ENCODE measurements at places on chromosomes 2 and 18. TPM values are rescaled to one million over a fixed set of nuclear protein-coding genes. Genes with fewer than 3 reads are reported as not detected.

DNA sequence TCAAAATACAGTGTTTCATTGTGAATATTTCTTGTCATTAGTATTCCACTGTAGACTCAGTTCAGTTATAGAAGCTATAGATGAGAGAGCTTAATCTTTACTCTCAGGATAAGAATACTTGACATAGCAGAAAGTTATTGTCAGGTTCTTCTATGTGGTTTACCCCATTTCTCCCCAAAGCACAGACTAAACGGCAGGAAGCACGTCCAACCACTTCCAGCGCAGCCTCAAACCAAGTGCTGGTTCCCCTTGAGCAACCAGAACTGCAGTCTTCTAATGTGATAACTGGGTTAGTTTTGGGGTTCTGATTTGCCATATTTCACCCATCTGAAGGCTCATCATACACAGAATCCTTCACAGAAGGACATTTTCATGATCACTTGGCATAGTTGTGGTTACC is 324.7 kb downstream of the SLC8A1 start:
- no peak for DNase-seq

- no peak for DNase-seq
These were observed 52.6 kb downstream of the GNAL start for GRCh38 chr18:11741505-11742145.

- no peak for DNase-seq
These were observed 39.3 kb downstream of the PELI1 start for GRCh38 chr2:64104933-64105332.

DNA sequence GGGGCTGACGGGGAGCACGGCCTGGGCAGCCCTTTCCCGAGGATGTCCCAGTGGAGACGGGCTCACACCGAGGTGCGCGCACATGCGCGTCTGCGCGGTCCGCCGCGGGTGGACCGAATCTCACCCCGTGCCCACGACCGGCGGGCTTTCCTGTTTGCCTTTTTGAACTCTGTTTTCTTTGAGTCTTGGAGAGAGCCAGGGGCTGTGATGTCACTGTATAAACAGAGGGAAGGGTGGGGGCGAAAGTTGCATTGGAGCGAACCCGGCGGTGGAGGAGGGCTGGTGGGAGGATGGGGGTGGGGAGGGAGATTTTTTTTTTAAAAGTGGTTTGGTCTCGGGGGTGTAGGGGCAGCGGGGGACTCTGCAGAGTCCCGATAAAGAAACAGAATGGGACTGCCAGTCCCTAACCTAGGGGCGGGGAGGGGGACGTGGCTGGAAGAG is 141.2 kb upstream of the CTAGE1 start:
- DNase-seq = peak; percentile 37

DNA sequence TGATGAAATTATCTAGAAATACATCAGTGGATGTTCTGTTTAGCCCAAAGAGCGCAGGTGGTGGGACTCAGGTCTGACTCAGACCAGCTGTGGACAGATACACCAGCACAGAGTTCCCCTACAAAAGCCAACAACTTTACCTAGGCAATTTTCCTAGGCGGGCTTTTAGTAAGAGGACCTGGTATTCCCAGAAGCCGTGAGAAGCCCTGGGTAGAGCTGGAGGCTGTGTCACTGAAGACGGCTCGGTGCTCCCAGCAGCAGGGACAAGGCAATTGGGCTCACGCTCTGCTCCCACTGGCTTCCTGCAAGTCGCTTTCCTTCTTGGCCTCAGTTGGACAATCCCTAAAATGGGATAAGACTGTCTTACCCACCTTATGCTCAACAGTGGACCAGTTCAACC is 41.1 kb downstream of the TPO start:
- DNase-seq = no peak

DNA sequence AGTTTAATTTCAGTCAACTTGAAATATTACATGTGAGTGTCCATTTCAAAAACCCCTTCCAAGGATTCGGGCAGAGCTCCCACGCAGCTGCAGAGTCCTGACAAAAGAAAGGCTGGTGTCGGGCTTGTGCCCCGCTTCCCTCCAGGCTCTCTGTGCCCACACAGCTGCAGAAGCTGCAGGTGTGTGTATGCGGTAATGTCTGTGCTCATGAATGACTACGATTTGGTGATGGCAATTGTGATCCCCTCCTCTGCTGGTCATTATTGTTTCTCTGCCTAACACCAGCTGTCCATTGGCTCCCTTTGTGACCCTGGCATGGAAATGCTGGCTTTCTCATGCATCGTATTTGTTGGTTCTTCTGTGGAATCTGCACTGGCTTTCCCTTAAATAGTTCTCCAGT is 224.8 kb downstream of the NUP35 start:
- DNase-seq = no peak

DNA sequence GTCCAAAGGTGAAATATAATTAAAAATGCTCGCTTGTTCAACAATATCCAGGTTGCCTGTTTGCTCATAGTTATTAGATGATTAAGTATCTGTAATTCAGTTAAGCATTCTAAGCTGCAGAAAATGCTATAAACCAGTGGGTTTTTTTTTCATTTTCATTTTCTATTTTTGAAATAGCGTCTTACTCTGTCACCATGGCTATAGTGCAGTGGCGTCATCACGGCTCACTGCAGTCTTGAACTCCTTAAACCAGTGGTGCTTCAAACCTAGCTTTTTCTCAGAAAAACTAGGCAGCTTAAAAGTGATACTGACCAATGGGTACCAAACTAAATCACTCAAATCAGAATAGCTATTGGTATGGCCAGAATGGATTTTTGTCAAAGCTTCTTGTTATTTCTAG is 925.2 kb downstream of the TSN start:
- no peak for DNase-seq

GRCh38 chr2:96116879-96117533 is 635 bp upstream of the ADRA2B start:
- DNase-seq = no peak

- no peak for DNase-seq
These were observed 27.7 kb upstream of the SEMA4C start for GRCh38 chr2:96897491-96898134.

GRCh38 chr2:10720306-10720705 is 1.1 kb upstream of the ATP6V1C2 start:
- DNase-seq = no peak

- no peak for DNase-seq
These were observed 38.0 kb downstream of the TSHZ1 start for GRCh38 chr18:75248426-75249174.

DNA sequence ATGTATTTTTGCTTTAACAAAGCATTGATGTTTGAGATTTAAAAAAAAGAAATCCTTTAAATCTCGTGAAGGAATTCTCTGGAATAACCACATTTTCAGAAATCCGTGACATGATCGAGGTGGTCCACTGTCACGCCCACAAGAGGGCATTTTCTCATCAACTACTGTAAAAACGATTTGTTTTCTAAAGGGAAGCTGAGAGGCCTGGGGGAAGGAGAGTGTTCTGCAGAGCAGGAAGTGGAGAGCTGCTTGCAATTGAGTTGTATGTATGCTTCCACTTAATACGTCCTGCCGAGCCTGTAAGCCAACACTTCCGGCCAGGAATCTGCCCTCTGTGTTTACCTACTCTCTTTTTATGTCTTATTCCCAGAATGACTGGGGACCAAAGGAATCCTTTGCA is 19.4 kb downstream of the KLHL29 start:
- no peak for DNase-seq

DNA sequence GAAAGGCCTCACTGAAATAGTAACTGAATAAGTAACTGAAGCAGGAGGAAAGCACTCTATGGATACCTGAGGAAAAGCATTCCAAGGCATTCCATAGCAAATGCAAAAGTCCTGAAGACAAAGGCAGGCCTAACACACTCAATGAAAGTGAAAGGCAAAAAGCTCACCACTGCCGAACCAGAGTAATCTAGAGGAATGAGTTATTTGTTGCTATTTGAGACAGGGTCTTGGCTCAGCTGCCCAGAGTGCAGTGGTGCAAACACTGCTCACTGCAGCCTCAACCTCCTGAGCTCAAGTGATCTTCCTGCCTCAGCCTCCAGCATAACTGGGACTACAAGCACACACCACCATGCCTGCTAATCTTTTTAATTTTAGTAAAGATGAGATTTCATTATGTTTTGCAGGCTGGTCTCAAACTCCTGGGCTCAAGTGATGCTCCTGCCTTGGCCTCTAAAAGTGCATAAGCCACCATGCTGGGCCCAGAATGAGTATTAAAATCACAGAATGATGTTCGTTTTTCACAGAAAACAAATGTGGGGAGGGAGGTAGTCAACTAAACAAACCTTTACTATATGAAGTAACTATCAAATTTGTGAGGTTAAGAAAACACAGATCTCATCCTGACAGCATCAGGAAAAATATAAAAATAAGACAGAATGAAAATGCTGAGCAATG is 17.9 kb downstream of the PIAS2 start:
- no peak for DNase-seq

GRCh38 chr2:28661589-28662001 is 90.0 kb upstream of the PPP1CB start:
- peak; percentile 65 for DNase-seq

GRCh38 chr18:34562252-34562870 is 147.7 kb upstream of the DTNA start:
- DNase-seq = no peak

DNA sequence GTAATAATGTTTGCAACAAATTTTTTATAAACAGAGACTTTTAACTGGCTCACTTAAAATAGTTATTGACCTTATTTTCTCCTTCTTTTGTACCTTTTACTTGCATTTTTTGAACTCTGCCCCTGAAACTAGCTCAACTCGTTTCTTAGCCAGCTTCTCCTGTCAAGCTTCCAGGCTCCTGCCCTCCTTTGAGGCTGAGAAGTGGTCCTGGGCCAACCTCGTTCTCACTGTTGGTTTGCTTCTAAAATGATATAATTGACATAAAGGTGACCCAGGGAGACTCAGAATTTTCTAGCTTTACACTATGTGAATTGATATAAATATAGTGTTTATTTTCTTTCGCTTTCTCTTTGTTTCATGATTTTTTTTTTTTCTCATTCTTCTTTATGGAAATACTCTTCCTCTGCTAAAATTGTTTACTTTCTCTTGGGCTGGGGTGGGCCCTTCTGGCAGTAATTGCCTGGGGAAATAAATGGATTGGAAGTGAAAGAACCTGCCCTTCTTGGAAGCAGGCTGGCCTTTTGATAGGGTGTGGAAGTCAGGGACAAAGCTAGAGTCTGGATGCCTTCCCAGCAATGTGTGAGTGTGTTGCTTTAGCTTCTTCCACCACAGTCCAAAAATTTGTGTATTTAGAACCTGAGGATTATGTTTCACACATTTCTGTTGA is 30.7 kb downstream of the GPD2 start:
- DNase-seq = no peak

- DNase-seq = peak; percentile 78
These were observed 1.1 kb downstream of the CYBRD1 start for GRCh38 chr2:171523088-171524017.

- peak; percentile 57 for DNase-seq
These were observed 58.7 kb upstream of the SP3 start for GRCh38 chr2:174023591-174024523.

DNA sequence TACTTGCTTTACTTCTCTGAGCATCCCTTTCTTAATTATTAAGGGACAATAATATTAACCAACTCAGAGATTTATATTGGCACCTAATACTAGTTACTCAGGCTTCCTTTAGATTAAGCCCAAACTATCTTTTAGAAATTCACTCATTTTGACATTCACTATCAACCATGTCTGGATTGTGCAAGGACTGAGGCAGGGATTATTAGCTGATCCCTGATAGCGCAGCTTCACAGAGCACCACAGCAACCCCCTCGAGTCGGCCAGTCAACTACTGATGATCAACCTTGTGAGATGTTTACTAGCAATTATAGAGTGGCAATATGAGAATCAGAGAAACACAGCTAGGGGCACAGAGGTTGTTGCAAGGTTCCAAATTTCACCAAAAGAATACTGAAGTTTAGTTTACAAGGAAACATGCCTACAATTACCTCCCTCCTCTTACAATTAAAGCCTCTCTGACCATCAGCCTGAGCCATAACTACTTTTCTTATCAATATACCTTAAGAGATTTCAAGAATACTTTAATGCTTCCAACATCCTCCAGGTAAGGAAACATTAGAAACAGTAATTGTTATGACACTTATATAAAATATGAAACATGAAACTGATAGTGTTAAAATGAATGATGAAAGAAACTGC is 191.6 kb downstream of the TCF4 start:
- no peak for DNase-seq

DNA sequence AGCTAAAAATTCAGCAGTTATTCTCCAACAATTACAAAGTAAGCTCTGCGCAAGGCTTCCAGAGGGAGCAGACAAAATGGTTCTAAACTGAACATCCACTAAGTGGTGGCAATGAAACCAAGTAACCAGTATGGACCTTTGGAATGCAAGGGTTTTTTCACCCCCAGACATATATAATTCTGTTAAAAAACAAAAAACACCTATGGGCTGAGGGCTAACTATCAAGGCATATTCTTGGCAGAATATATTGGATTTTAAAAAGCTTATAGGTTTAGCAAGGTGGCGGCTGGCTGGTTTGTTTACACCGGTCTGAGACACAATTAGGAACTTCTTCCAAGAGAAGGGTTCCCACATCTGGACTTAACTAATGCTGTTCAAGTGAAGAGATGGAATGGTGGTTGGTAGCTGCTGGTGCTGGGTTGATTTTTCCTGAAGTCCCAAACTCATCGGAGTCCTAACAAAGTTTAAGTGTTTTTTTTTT is 2.8 kb downstream of the ZFP36L2 start:
- DNase-seq = no peak

- no peak for DNase-seq
These were observed 143.5 kb downstream of the THADA start for GRCh38 chr2:43452318-43452731.

- no peak for DNase-seq
These were observed 160.2 kb downstream of the GBX2 start for GRCh38 chr2:236008006-236008405.

DNA sequence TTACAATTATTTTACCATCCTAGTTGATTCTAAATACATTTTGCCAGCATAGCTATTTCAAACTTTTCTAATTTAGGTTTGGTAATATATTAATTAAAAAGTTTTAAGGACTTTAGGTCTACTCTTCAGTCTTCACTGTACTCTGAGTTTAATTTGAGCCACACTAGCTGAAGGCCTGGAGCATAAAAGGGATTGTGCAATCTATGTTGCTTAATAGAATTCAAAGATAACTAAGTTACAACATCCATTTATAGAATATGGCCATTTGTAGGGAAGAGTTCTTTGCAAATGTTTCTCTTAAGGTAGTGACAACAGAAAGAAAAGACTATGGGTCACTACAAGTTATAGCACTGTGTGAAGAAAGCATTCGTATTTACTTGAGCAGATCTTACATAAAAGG is 702.2 kb upstream of the NRXN1 start:
- DNase-seq = no peak

GRCh38 chr2:227295806-227296205 is 29.2 kb upstream of the MFF start:
- DNase-seq = no peak

The COL3A1 gene
- 149 TPM for total RNA-seq

The C2orf72 gene
- 0.42 TPM for total RNA-seq

The BZW1 gene
- 179 TPM for total RNA-seq

The TUBA3E gene
- total RNA-seq = not detected

The PPP1R7 gene
- 53.8 TPM for total RNA-seq

The CXCR1 gene
- total RNA-seq = 0.66 TPM

The PJVK gene
- total RNA-seq = 6.1 TPM

The MAP3K19 gene
- total RNA-seq = not detected

The IL18R1 gene
- 3.9 TPM for total RNA-seq

The PPM1B gene
- 35.1 TPM for total RNA-seq

The ACADL gene
- 116 TPM for total RNA-seq

The ALLC gene
- total RNA-seq = 11.4 TPM

The FOXI3 gene
- total RNA-seq = not detected

The ATOH8 gene
- 98.0 TPM for total RNA-seq

The KCNF1 gene
- 0.42 TPM for total RNA-seq

The MEP1B gene
- total RNA-seq = not detected
